ACHN (cell line): ENCODE measurements at places on chromosomes 6 and 20.

DNA sequence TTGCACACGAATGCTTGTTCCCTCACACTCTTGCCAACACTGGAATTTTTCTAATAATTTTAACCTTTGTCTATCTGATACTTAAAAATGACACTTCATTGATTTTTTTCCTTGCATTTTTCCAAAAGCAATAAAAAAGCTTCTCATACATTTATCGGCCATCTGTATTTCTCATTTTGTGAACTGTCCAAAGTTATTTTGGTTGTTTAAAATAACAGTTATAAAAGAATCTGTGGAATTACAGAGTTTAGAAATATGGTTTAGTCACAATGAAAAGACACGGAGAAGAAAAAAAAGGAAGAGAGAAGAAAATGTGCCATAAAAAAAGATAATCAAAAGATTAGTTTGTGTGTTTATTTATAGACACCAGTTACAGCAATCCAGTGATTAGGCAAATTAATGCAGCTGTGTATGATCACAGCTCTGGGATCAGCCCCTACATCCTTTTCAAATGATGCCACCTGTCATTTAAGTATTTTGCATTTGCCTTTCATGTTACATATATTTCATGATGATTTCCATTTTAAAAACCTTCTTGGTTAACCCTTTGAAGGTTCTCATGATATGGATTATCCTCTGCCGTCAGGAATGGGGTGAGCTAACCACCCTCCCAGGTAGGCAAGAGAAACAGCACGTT lies 171.7 kb downstream of the BACH2 start:
- no peak for DNase-seq

- DNase-seq: no peak
Observed at GRCh38 chr20:17699931-17700351, at the start of gene BANF2. TSS of gene BANF2 (plus strand) at chr20:17699966. CDS start at chr20:17725026, 25,060 bp downstream.

DNA sequence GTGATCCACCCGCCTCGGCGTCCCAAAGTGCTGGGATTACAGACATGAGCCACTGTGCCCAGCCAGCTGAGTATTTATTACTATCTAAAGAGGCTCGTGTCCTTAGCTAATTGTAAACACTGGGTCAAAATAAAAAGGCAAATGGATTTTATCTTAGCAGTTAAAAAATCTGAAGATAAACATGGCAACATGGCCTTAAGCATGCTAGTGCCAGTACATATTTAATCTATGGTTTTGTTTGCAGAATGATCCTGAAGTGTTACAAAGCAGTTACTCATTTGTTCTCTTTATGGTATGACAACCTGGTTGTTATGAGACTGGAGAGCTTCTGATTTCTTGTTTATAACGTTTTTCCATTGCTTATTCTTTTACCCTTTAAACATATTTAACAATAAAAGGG lies 3.9 kb upstream of the KIAA0408 start:
- DNase-seq: no peak

DNA sequence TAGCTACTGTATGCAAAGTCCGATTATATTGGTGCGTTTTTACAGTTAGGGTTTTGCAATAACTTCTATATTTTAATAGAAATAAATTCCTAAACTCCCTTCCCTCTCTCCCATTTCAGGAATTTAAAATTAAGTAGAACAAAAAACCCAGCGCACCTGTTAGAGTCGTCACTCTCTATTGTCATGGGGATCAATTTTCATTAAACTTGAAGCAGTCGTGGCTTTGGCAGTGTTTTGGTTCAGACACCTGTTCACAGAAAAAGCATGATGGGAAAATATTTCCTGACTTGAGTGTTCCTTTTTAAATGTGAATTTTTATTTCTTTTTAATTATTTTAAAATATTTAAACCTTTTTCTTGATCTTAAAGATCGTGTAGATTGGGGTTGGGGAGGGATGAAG lies 13.7 kb upstream of the PLCG1 start:
- no peak for DNase-seq

DNA sequence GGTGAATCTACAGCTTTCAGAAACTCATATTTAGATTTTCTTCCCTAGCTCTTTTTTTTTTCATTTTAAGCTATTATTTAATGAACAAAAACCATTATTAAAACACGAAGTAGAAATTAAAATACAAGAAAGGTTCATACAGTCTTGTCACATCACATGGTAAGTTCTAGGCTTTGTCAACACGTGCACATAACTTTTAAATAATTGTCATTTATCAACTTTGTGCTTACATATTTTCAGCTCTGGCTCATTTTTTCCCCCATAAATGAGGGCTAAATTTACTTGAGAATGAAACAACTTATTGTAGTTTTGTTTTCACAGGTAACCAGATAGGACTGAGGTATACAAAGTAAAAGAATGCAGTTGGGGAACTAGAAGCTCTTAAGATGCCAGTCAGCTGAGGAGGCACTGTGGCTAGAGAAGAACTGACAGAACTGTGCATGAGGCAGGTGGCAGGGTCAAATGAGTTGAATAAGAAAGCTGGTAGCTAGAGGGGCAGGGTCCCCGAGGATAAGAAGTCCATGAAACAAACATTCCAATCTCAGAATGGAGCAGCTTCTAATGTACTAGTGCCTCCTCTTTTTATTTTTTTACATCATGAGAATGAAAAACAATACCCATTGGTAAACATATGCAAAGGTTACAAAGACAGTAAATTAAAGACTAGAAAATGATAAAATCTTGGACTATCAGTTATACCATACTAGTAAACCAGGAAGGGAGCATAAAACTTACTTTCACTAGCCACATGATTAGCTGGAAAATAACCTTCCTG lies 141.5 kb downstream of the MYB start:
- DNase-seq: no peak

GRCh38 chr6:16761471-16762267 lies 409 bp upstream of the ATXN1 start:
- peak; percentile 87 for DNase-seq

DNA sequence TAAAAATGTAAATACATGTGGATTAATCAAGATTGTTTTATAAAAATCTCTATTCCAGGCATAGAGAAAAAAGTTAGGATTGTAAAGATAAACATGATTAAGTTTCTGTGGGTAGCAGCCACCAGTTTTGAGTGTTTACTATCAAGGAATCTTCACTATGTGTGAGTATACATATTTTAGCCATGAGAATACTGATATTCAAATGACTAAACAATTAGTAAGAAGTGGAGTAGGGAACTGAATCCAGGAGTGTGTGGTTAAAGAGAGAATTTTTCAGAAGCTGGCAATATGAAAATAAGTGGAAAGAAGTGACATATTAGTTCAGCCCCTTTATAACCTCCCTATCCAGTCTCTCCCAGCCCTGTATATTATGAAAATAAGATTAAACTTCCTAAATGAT lies 10.3 kb downstream of the ELOVL2 start:
- peak; percentile 28 for DNase-seq

DNA sequence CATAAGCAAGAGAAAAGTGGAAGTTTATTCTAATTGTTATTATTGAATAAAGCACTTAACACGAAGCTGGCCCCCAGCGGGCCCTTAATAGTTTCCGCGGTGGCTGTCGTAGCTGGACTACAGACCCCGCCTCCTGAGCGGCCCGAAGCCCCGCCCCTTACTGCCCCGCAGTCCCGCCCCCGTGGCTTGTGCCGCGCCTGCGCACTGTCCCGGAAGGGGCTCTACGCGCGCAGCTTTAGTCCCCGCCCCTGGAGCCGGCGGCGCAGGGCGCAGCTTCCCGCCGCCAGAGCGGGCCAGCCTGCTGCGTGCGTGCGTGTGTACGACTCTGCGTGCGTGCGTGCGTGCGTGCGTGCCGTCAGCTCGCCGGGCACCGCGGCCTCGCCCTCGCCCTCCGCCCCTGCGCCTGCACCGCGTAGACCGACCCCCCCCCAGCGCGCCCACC lies at the start of gene VAPB:
TSS of gene VAPB (plus strand) at position 348 of the 442 bp plus-strand sequence. CDS start 231 bp downstream, outside the sequence.
- DNase-seq: peak; percentile 91

DNA sequence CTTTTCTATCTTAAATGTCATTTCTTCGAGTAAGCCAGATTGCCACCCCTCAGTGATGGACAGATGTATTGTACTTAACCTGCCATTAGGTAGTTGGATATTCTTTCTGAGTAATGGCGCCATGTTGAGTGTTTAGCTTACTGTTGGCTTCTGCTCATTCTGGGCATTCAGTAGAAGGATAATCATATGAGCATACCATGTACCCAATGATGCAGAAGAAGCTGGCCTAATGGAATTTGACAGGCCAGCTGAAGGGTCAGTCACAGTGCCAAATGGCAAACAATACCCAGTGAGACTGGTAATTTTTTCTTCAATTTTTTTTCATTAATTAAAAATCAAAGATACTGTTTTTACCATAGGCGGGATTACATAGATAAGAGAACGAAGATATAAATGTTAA lies 1010.8 kb upstream of the EYS start:
- no peak for DNase-seq

GRCh38 chr6:108968325-108969316 lies 120.4 kb downstream of the ARMC2 start:
- no peak for DNase-seq
